ENCODE measurements at places on chromosomes 3 and 15. TPM values are rescaled to one million over a fixed set of nuclear protein-coding genes. Genes with fewer than 3 reads are reported as not detected.

- H3K4me3 ChIP-seq, result no peak overlapping the region
- no peak overlapping the region for H3K27ac ChIP-seq
- H3K27me3 ChIP-seq, result no peaks in the 10 kb centered on the region
- no peaks in the 10 kb centered on the region for H3K4me1 ChIP-seq
- H3K36me3 ChIP-seq, result no peaks in the 10 kb centered on the region
These were observed 39.0 kb downstream of the MYH15 start for GRCh38 chr3:108471426-108471825.

DNA sequence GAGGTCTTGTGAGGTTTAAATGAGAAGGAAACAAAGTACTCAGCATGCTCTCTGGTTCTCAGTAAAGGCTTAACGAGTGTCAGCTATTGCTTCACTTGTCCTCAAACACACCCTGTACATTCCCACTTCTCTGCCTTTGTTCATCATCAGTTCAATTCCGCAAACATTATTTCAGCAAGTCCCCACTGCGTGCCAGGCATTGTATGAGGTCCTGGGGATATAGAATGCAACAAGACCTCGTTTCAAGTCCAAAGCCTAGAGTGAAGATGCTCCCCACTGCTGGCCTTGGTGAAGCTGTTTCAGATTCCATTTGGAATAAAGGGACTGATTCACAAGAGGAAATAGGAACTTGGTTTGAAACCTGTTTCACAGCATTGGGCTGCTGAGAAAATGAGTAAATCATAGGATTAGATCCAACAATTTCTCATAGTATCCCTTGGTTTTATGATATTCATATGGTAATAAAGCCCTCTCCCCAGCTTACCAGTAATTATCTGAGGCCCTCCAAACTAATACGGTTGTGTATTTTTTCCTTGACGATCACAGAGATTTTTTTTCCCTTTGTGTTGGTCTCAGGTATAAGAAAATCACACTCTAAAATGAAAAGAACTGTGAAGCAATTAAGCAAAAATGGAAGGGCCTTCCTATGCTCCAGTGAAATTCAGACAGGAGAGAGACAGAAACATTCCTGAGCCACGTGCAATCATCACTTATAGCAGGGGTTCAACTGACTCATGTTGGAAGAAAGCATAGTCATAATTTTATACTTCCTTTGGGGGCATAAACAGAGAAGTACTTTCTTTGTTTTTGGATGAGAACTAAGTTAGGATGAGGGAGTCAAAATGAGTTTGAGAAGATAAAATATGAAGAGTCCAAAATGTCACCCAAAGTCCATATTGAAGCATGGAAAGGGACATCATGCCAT lies 258.6 kb downstream of the RORA start:
- H3K27me3 ChIP-seq, result no peaks in the 10 kb centered on the region
- peaks cover 23% of the 10 kb centered on the region for H3K4me1 ChIP-seq
- H3K36me3 ChIP-seq, result no peaks in the 10 kb centered on the region
- H3K27ac ChIP-seq, result no peak overlapping the region

GRCh38 chr3:185646382-185647133 lies 60.5 kb downstream of the SENP2 start:
- H3K36me3 ChIP-seq, result peaks cover 24% of the 10 kb centered on the region
- no peak for DNase-seq
- H3K4me1 ChIP-seq, result no peaks in the 10 kb centered on the region
- no peak overlapping the region for H3K27ac ChIP-seq
- H3K4me3 ChIP-seq, result no peak overlapping the region
- no peaks in the 10 kb centered on the region for H3K27me3 ChIP-seq

DNA sequence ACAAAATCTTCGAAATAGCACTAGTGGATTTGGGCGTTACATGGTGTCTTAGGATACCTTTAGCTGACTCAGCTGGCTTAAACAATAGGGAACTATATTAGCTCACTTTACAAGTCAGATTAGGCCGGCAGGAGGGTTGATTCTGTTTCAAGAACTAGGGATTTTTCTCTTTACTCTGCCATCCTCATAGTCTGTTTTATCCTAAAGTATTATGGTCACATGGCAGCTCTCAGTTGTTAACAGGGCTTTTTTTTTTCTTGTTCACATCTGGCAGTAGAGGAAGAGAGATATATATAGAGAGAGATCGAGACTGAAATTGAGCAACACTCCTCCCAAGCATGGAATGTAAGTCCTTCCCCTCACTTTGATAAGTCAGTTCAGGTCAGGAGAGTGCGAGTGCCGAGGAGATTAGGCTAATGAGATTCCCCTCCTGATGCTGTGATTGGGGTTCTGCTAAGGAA lies 32.9 kb downstream of the CHP1 start:
- no peak overlapping the region for H3K27ac ChIP-seq
- H3K27me3 ChIP-seq, result no peaks in the 10 kb centered on the region
- no peak overlapping the region for H3K4me3 ChIP-seq
- no peak for DNase-seq

GRCh38 chr15:79595995-79596622 lies 164.0 kb downstream of the MINAR1 start:
- H3K27me3 ChIP-seq, result peaks cover 4% of the 10 kb centered on the region
- H3K36me3 ChIP-seq, result no peaks in the 10 kb centered on the region
- H3K27ac ChIP-seq, result no peak overlapping the region
- H3K4me3 ChIP-seq, result peak overlapping the region; percentile 3

The ZBTB47 gene
- total RNA-seq, result 4.0 TPM

DNA sequence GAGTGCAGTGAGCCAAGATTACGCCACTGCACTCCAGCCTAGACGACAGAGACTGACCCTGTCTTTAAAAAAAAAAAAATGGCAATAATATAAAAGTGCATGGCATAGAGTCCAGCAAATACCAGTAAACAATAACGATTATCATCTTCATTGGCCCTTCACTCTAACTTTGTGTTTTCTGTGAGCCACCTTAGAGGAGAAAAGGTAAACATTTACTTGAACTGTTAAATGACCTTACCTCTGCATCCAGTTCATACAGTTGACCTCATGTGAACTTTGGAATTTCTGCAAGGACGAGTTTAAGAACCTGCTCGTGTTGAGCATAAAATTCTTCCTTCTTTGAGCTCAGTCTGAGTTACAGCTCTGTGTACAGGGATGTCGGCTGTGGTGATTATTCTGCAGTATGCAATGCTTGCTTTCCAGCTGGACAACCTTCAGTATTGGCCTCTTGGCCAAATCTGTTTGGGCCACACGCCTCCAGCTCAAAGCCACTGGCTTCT lies 56.6 kb downstream of the RLBP1 start:
- peaks cover 7% of the 10 kb centered on the region for H3K36me3 ChIP-seq
- no peak for DNase-seq
- H3K27ac ChIP-seq, result no peak overlapping the region
- no peaks in the 10 kb centered on the region for H3K27me3 ChIP-seq

The HTR3E gene
- 6.5 TPM for total RNA-seq

DNA sequence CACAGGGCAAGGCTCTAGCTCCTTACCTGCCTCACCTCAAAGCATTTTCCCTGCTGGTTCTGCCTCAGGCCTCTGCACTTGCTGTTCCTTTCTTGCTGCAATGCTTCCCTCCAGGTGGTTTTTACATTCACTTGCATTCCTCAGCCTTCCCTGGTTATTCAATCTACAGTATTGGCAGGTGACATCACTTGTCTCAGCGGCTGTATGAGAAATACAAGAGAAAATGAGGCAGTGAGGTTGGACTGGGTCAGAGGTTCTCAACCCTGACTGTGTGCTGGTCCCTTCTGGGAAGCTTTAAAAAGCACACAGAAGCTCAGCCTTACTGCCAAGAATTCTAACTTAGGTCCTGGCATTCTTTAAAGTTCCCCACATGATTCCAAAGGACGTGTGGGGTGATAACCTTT lies 26.7 kb downstream of the SIAH2 start:
- no peak overlapping the region for H3K27ac ChIP-seq
- DNase-seq, result no peak
- H3K27me3 ChIP-seq, result no peaks in the 10 kb centered on the region
- no peaks in the 10 kb centered on the region for H3K4me1 ChIP-seq
- H3K4me3 ChIP-seq, result no peak overlapping the region
- no peaks in the 10 kb centered on the region for H3K36me3 ChIP-seq

The WNT7A gene
- not detected for total RNA-seq

Data from SJCRH30 (cell line).